ENCODE measurements at places on chromosomes 16 and 17.

DNA sequence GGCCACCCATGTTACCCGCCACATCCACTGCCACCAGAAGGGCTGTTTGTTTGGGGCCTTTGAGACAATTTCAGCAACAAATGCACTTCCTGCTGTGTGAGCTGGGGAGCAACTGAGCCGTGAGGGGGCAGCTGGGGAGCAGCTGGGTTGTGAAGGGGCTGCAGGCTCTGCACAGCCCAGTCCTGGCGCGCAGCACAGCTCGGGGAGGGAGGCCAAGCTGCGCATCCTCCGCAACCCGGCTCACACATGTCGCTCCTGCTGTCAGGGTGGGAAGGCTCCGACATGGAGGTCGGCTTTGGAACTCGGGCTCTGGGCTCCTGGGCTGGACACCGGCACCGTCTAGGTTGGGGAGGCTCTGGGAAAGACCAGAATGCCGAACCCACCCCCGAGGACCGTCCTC lies 53.6 kb downstream of the CBFA2T3 start:
- H3K4me3 ChIP-seq = no peak overlapping the region
- peaks cover 35% of the 10 kb centered on the region for H3K4me1 ChIP-seq
- no peak for DNase-seq
- peaks cover 29% of the 10 kb centered on the region for H3K27me3 ChIP-seq
- no peak overlapping the region for H3K27ac ChIP-seq

DNA sequence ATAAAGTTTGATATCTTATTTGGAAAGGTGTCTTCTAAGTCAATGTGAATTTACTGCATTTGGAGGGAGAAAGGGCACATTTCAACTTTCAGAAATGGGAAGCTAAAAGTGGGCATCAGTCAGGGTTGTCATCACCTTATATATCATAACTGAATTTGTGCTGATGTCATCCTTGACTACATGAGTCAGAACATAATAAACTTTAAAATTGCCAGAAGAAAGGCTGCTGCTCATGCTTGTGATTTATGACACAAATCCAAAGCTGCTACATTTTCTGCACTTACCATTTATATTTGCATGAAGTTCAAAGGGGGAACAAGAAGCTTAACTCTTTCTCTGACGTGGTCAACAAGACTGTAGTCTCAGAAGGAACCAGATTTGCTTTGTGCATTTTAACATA lies 196.6 kb downstream of the UTP18 start:
- H3K4me3 ChIP-seq = no peak overlapping the region
- H3K36me3 ChIP-seq = no peaks in the 10 kb centered on the region
- H3K27me3 ChIP-seq = no peaks in the 10 kb centered on the region
- DNase-seq = no peak
- H3K27ac ChIP-seq = no peak overlapping the region

DNA sequence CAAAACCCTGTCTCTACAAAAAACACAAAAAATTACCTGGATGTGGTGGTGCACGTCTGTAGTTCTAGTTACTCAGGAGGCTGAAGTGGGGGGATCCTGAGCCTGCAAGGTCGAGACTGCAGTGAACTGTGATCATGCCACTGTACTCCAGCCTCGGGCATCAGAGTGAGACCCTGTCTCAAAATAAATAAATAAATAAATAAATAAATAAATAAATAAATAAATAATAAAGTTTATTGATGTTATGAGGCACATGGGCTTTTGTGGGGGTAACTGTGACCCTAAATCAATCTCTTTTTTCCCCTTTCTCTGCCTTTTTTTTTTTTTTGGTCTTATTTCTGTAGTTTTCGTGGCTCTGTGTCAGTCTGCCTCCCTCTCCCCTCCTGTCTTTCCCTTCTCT lies 4.5 kb upstream of the ASIC2 start:
- H3K27me3 ChIP-seq = peaks cover 6% of the 10 kb centered on the region
- no peak overlapping the region for H3K4me3 ChIP-seq
- no peak overlapping the region for H3K27ac ChIP-seq
- no peaks in the 10 kb centered on the region for H3K36me3 ChIP-seq
- no peak for DNase-seq

DNA sequence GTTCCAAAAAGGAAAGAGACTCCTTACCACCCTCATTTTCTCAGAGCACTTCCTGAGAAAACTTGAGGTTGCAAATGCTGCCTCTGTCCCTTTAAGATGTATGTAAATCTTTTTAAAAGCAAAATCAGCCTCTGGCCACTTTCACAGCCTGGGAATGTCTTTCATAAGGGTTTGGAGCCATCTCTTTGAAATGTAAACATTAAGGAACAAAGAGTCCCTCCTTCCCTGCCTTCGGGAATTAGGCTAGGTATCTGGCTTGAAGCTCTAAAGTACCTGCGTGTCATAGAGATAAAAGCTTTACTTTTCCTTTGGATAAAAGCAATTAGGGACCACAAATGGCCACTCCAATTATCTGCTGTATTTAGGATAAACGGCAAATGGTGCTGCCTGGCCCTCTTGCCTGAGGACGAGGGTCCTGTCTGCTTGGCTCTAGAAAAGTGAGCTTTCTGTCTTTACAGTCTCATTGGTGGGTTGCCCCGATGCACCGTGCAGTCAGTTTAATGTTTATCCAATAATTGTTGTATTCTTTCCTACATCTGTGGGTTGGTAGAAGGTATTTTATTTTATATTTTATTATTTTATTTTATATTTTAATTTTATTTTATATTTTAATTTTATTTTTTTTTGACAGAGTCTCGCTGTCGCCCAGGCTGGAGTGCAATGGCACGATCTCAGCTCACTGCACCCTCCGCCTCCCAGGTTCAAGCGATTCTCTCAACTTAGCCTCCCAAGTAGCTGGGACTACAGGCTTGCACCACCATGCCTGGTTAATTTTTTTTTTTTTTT lies 23.9 kb downstream of the NLRC3 start:
- no peaks in the 10 kb centered on the region for H3K4me1 ChIP-seq
- H3K4me3 ChIP-seq = no peak overlapping the region
- no peaks in the 10 kb centered on the region for H3K36me3 ChIP-seq
- no peaks in the 10 kb centered on the region for H3K27me3 ChIP-seq
- H3K27ac ChIP-seq = no peak overlapping the region

DNA sequence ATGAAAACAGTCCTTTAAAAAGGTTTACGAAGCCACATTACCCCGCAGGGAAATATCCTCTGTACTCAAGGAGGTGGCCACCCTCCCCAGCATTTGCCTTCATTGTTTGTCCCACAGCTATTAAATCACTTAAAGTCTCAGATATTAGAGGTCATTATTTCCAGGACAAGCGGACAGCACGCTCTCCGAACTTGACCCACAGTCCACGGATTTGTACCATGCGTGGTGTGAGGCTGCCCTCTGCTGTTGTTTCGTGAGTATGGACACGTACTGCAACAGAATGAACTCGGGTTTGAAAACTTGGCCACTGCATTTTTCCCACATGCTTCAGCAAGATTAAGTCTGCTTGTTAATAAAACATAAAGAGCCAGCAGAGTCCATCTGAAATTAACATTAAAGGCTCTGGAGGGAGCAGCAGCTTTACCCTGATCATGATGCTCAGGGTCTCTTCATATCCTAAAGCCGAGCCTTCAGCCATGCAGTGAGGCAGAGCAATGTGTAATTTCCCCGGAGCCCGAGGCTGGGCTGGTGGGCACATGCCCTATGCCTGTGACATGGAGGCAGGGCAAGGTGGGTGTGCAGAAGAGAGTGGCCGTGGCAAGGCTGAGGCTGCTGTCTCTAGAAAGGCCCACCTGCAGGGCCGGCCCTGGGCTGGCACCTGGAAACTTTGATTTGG lies 19.7 kb downstream of the MEAK7 start:
- peaks cover 31% of the 10 kb centered on the region for H3K36me3 ChIP-seq
- no peak overlapping the region for H3K4me3 ChIP-seq

- no peak overlapping the region for H3K4me3 ChIP-seq
- H3K4me1 ChIP-seq = peaks cover 4% of the 10 kb centered on the region
- no peaks in the 10 kb centered on the region for H3K27me3 ChIP-seq
- no peak overlapping the region for H3K27ac ChIP-seq
- H3K36me3 ChIP-seq = no peaks in the 10 kb centered on the region
These were observed 73.3 kb downstream of the N4BP1 start for GRCh38 chr16:48536614-48537200.
